ENCODE measurements at places on chromosomes 1 and 21. TPM values are rescaled to one million over a fixed set of nuclear protein-coding genes. Genes with fewer than 3 reads are reported as not detected.

DNA sequence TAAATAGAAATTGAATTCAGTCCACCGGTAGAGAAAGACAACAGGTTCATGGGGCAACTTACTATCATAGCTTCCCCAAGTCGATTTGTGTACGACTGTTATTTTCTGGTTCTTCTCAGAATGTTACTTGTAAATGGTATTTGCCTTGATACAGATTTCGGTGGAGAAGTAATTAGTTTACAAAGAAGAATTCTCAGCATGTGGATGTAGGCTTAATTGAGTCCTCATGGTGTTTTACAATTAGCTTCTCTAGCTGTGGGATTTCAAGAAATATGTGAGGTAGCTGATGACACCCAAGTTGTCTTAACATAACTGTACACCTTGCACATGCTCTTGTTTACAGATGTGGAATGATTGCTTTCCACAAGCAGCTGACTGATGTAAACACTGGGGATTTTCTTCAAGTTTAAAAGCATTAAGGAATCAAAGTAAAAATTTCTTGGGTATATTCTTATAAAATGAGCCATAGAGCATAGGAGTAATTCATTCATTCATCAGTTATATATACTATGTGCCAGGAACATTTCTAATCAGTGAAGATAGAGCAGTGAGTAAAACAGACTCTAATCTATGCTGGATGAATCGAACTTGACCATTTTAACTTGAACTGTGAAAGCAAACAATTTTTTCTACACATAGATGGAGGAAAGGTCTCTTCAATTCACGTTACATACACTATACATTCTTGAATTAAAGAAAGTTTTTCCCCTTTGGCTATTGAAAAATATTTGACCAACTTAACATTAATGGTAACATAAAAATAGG is 1.4 kb downstream of the MACO1 start:
- no peak for DNase-seq

DNA sequence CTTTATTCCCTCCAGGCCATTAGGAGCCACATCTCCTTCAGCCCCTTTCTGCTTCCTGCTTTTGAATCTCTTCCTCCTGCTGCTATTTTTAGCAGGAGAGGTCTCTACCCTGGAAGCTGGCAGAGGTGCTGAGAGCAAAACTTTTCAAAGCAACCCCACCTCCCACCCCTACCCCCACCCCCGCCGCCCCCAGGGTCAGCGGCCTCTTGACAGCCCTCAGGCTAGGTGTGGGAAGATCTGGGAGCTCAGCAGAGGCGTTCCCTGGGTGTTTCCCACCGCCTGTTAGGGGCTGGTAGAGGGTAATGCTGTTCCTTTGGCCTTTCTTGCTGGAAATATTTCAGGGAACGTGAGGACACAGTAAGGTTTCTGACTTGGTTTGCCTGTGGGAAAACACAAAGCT is 112.5 kb upstream of the CACHD1 start:
- DNase-seq = no peak

DNA sequence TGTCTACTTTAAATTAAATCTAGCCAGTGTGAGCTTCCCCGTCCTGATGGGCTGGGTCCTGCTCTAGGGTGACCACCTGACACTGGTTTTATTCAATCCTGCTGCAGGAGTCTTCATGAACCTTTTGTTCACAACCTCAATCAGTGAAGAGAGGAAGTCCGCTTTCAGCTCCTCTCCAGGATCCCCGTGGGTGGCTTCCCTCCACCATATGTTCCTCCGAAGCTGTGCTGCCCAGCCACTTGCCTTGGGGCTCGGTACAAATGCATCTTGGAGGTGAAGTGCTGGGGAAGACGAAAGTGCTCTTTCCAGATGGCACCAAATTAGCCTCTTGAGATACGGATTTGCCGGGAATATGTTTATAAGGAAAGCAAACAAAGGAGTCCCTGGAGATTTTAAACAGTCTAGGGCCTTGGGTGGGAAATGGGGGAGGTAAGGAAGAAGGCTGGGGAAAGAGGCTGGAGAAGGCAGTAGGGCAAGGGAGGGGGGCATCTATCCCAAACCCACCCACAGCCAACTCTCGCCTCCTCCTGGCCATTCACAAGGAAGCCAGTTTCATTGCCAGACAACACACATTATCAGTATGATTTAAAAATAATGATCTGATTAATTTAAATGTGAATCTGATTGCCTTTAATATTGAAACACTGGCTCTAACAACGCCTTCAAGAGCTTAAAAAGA is 430.8 kb downstream of the DISC1 start:
- DNase-seq = no peak

- DNase-seq = no peak
Measured at GRCh38 chr1:88318740-88319139, 365.3 kb upstream of the PKN2 start.

GRCh38 chr21:14541841-14542490 is 4.1 kb downstream of the SAMSN1 start:
- no peak for DNase-seq

GRCh38 chr1:10378081-10378841 is 20.6 kb upstream of the PGD start:
- peak; percentile 56 for DNase-seq

DNA sequence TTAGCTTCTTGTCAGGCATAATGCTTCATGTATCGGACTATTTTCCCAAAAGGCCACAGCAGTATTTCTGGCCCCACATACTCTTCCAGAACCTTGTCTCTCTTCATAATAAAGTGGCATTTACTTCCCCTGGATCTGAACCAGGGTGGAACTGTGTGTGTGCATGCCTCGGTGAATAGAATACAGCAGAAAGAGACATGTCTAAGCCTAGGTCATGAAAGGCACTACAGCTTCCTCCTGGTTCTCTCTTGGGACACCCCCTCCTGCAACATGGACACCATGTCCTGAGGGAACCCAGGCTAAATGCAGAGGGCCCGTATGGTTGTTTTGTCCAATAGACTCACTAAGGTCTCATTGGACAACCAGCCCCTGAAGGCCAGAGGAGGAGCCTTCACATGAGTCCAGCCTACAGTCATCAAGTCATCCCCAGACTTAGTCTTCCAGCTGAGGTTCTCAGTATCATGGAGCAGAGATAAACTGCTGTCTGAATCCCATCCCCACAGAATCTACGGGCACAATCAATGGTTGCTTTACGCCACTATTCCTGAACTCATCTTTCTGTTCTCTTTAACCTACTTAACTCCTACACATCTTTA is 35.0 kb downstream of the USP24 start:
- no peak for DNase-seq

DNA sequence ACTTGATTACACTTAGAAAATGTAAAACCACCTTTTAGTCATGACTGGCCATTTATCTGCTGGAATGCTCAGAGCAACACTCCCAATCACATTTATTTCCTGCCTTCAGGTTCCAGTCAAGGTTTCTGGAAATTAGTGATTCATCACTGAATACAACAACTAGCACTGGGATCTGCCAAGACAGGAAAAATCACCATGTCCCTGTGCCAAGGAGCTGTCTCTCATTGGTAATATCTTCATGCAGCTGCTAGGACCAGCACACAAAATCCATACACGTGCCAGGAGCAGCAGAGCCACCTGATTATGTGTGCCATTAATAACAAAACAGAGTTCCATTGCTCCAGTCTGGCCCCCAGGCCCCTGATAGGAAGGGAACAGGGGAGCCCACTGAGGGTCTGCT is 194.6 kb downstream of the TNR start:
- DNase-seq = no peak

- DNase-seq = no peak
Measured at GRCh38 chr1:26049531-26050247, 3.8 kb upstream of the SLC30A2 start.

- DNase-seq = no peak
Measured at GRCh38 chr1:212621949-212622305, 13.4 kb downstream of the ATF3 start.

DNA sequence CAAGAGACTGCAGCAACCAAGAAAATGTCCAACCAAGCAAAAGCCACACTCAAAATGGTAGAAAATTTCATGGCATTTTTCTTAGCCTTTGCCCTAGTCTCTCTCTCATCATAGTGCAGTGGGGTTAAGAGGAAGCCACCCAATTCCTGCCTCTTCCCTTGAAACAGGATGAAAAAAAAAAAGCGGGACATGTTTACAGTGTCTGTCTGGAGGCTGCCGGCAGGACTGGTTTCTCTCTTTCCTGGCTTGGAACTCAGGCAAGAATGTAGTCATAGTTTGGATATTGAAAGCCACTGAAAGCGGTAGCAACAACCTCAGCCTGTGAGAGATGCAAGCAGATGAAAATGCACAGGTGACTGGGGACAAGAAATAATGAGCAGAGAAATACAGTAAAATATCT is 13.3 kb upstream of the TNFSF18 start:
- no peak for DNase-seq

- DNase-seq = no peak
Measured at GRCh38 chr1:244052016-244052727, 1.1 kb downstream of the ZBTB18 start.

DNA sequence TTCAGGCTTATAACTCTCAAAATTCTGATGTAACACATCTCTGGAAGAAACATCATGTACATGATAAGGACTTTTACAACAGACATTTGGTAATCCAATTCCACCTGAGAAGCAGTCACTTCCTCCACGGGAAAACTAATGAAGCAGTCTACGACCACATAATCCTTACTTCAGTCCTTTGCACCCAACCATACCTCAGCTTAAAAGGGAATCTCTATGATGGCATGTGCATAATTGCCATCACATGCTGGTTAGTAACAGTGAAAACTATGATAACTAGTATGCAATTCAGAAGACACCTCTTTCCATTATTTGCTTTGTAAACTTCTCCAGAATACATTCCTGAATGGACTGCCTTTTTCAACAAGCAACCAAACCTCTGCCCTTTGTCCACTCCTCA is 53.1 kb downstream of the TTC13 start:
- DNase-seq = no peak

ZNF672 gene
- 30.1 TPM for total RNA-seq

PRKCZ gene
- 41.6 TPM for total RNA-seq

TNFRSF4 gene
- total RNA-seq = 2.0 TPM

PARK7 gene
- 271 TPM for total RNA-seq

CNTN2 gene
- total RNA-seq = 0.42 TPM
